NCI-H187 treated with DMSO at 0.1 percent for 48 hours (cell line): ENCODE measurements at places on chromosomes 11 and 22.

- no peak for DNase-seq
These were observed 55.2 kb upstream of the RPS13 start for GRCh38 chr11:17132654-17133053.

- no peak for DNase-seq
These were observed 55.2 kb downstream of the PANX1 start for GRCh38 chr11:94183886-94184264.

GRCh38 chr11:35084817-35085440 is 54.0 kb upstream of the CD44 start:
- DNase-seq, result no peak

- no peak for DNase-seq
These were observed 17.9 kb upstream of the MPPED1 start for GRCh38 chr22:43393844-43394474.

- peak; percentile 39 for DNase-seq
These were observed at the start of gene ZNF74 for GRCh38 chr22:20393705-20394476. Gene ZNF74, plus strand, starts transcription at chr22:20394151. Its CDS starts 478 bp downstream, at chr22:20394629.

GRCh38 chr11:90221803-90222458 is 918 bp downstream of the CHORDC1 start:
- DNase-seq, result no peak

- DNase-seq, result no peak
These were observed 3.3 kb downstream of the NPAT start for GRCh38 chr11:108218912-108219783.

DNA sequence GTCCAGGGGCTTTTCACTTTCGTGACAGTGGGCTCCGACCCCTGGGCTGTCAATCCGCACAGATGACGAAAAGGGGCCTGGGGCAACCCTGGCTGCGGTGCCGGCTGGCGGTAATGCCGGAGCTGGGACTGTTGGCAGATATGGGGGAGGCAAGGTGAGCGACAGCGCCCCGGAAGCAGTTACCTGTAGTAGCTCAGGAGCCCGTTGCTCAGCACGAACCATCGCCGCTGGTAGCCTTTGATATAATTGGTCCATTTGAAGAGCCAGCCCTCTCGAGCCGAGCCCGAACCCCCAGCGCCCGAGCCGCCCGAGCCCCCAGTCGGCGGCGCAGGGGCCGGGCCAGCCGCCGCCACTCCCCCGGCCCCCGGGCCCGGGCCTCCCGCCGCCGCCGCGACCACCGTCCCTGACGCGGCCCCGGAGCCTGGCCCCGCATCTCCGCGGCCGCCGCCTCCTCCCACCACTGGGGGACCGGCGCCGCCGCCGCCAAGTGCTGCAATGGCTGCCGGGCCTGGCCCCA is 396 bp downstream of the OSBP start:
- no peak for DNase-seq

- DNase-seq, result no peak
These were observed 79.7 kb upstream of the CARD18 start for GRCh38 chr11:105219269-105219668.

DNA sequence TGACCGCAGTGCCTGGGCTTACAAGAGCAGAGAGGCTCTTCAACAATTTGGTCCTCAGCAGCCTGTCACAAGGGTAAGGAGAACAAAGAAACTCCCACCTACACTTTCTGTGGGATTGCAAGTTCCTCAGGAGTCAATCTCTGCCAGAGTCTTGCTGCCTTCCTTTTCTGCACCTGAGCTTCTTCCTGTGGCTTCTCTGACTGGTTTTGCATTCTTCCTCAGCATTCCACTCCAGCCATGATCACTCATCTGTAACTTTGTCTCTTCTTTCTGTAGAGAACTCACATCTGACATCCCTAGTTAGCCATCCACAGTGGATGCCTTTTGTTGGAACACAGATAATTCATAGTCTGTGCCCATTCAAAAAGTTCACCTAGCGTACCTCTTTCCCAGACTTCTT is 14.2 kb upstream of the OR6A2 start:
- no peak for DNase-seq

DNA sequence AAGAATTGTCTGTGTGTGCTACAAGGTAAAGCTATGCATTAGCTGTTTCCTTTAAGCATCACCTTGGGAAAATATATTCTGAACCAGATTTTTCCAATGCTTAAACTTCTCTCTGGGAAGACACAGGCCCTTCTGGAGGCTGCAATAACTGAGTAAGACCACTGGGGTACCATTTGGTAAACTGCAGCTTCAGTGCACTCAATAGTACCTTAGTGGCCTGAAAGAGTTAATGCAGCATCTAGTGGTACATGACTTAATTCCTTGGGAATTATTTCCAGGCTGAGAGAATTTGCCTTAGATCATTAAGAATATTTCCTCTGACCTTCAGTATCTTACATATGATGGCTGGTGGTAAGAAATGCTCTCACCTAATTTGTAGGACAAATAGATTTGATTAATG is 727.4 kb downstream of the DLG2 start:
- DNase-seq, result no peak

GRCh38 chr11:35304386-35304775 is 115.0 kb downstream of the SLC1A2 start:
- no peak for DNase-seq

DNA sequence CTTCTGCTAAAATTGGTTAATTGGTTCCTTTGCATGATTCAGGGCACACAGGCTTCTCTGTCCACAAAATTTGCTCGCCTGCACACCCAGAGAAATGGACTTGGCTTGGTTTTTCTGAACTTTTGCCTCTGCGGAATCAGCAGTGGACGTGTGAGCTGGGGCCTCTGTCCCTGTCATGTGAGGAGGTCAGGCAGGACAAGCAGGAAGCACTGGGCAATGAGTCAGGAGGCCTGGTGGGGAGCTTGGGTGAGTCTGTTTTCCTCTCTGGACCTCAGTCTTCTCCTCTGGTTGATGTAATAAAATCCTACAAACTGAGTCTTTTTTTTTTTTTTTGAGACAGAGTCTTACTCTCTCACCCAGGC is 10.4 kb upstream of the CELSR1 start:
- DNase-seq, result no peak

GRCh38 chr11:72629266-72629665 is 45.0 kb downstream of the PDE2A start:
- no peak for DNase-seq

DNA sequence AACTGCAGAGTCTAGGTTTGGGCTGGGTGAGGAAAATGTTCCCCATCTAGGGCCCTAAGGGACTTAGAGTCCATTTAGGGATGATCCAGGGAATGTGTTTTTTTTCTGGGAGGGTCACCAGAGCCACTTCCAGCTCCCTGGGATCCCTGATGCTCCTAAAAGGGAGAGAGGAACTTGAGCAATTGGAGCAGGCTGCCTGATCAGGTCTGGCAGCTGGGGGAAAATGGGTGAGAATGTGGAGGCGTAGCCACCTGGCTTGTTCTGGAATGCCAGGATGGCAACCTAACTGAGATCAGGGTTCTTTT is 1.2 kb downstream of the PGAP2 start:
- DNase-seq, result no peak

DNA sequence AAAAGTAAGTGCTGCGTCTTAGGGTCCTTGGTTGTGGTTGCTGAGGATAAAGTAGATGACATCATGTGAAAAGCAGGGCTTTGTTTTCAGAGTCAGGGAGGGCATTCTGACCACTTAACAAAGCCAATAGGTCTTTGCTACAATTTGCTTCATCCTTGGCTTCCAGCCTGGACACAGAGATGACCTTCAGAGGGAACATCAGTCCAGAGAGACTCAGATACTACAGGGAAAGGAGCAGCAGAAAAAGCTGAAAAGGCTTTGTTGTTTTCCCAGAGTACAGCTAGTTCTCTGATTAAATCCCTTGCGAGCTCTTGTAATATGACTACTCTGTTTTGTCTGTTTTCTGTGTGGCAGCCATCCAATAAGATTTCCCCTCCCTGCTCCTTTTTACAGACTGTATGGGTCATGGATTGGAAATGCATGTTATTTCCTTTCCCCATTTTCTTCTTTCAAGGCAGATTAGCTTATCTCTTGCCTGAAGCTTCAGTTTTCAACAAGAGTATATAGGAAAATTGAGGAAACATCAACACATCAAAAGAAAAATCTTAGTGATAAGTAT is 31.9 kb downstream of the ATG13 start:
- DNase-seq, result no peak

GRCh38 chr11:12110714-12111548 is 541 bp downstream of the MICAL2 start:
- no peak for DNase-seq

- no peak for DNase-seq
These were observed 47.2 kb downstream of the GAB4 start for GRCh38 chr22:16960884-16961249.

GRCh38 chr11:44725016-44725685 is 1.6 kb upstream of the TSPAN18 start:
- no peak for DNase-seq

GRCh38 chr11:36016263-36016662 is 72.4 kb downstream of the LDLRAD3 start:
- DNase-seq, result no peak

- no peak for DNase-seq
These were observed 13.2 kb upstream of the C1QTNF4 start for GRCh38 chr11:47607380-47607779.

DNA sequence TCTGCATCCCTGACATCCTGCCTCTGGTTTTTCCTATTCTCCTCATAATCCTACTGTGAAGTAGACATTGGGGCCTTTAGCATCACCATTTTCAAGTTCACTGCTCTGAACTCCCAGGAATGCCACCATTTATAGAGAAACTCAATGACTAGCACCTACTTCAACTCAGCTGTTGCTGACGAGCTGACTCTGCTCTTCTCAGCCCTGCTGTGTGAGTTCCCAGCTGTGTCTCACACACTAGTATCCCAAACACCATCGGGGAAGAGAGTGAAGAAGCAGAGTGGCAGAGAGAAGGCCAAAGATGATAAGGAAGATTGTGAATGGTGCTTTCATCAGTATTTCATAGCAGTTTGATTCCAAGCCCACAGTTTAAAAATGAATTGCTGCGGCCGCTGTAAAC is 71.9 kb downstream of the PLEKHA7 start:
- DNase-seq, result no peak

DNA sequence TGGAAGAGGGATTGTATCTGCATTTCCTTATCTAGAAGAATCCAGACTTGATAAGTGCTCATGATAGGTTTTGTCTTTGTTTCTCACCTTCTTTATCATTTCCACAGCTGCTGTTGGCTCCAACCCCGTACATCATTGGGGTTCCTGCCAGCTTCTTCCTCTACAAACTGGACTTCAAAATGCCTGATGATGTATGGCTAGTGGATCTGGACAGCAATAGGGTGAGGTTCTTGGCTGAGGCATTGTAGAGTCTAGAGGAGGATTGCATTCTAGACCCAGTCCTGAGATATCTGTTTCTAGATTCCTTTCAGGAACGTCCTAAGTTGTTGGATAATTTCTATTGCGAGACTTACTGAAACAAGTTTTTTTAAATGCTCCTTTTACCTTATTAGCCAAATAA is 8.1 kb downstream of the MADD start:
- DNase-seq, result no peak

- DNase-seq, result no peak
These were observed 28.8 kb upstream of the P2RY2 start for GRCh38 chr11:73189315-73189714.

- peak; percentile 83 for DNase-seq
These were observed 143.5 kb upstream of the PLET1 start for GRCh38 chr11:112404112-112404511.

- no peak for DNase-seq
These were observed 27.6 kb downstream of the SNU13 start for GRCh38 chr22:41661088-41661487.

GRCh38 chr11:2269601-2270321 is 627 bp downstream of the ASCL2 start:
- no peak for DNase-seq
